ENCODE measurements at places on chromosomes 6 and 20.

DNA sequence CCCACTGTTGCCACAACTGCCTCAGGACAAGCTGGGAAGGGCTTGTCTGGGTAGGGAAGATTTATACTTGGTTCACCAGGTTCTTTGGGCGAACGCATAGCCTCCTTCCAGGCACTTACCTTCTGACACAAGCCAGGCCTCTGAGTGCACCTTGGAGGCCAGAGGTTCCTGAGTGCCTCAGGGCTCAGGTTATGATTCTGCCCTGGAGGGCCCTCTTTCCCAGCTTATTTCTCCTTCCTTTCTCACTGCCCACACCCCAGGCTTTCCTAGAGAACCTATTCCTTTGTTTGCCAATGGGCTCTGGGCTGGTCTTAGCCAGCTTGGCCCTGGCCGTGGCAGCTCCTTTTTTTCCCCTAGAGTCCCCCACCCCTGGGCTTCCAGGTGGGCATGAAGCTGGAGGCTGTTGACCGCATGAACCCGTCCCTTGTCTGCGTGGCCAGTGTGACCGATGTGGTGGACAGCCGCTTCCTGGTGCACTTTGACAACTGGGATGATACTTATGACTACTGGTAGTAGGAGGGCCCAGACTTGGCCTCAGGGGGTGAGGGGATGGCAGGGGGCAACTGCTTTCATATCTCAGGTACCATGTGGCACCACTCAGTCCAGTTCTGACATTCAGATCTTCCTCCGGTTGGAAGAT lies 25.0 kb downstream of the L3MBTL1 start:
- no peak for DNase-seq

- DNase-seq: peak; percentile 95
Observed at GRCh38 chr20:19784511-19785172, 26.6 kb downstream of the RIN2 start.

GRCh38 chr6:157268396-157268795 lies 54.9 kb downstream of the TMEM242 start:
- no peak for DNase-seq

DNA sequence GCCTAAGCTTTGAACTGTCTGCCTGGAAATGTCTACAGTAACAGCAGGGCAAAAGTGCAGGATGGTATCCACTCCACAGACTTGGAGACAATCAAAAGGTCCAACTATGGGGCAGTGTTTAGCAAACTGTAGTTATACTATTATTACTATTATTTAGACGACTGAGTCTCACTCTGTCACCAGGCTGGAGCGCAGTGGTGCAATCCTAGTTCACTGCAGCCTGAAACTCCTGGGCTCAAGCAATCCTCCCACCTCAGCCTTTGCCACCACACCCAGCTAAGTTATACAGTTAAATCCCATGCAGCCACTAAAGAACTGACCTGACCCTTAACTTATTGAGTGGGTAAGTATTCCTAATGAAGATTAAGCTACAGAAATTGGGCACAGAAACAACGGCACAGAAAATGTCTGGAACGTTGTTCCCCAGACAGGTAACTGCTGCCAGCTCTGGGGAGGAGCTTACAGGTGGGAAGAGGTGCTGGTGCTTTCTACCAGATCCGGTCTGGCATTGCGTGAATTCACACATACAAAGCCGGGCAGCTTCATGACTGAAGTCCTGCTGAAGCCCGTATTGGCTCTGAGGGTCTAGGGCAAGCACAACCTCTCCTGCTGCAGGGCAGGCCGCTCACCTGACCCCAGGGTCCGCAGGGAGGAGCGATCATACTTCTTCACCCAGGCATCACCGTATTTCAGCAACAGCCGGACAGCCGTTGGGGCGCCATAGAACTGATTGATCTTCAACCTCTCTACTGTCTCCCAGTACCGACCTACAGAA lies 27.0 kb upstream of the APMAP start:
- DNase-seq: no peak

GRCh38 chr6:169404828-169405227 lies 151.2 kb upstream of the THBS2 start:
- no peak for DNase-seq

- no peak for DNase-seq
Observed at GRCh38 chr6:7922596-7922995, 12.0 kb upstream of the TXNDC5 start.

- no peak for DNase-seq
Observed at GRCh38 chr20:6070829-6071695, 17.2 kb upstream of the LRRN4 start.

- DNase-seq: no peak
Observed at GRCh38 chr6:157911278-157911677, 70.4 kb upstream of the SYNJ2 start.

DNA sequence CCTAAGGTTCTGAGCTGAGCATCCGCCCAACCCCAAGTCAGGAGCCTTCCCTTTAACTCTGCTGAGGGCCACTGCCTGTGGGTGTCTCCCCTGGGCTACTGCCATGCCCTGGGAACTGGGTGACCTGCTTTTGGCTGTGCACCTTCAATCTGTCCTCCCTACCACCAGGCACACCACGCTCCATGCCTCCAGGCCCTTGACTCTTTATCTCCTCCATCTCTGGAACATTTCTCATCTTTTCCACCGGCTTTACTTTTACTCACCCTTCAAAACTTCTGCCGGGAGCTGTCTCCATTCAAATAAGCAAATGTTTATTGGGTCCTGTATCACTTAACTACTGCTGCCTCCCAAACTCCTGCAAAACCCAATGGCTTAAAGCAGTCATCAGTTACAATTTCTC lies 83.3 kb upstream of the NHSL1 start:
- DNase-seq: no peak

GRCh38 chr6:143362192-143362558 lies 88.3 kb downstream of the ADAT2 start:
- DNase-seq: no peak

DNA sequence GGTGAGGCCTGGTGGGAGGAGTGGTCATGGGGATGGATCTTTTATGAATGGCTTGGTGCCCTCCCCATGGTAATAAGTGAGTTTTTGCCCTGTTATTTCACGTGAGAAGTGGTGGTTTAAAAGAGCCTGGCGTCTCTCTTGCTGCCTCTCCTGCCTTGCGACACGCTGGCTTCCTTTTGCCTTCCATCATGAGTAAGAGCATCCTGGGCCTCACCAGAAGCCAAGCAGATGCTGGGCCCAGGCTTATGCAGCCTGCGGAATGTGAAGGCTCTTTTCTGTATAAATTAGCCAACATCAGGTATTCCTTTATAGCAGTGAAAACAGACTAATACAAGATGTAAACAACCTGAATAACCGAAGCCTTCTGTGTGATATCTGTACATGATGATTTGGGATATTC lies 27.6 kb downstream of the VTA1 start:
- no peak for DNase-seq

GRCh38 chr6:22149096-22149495 lies 147.7 kb downstream of the PRL start:
- no peak for DNase-seq

- DNase-seq: no peak
Observed at GRCh38 chr6:3235486-3235885, 8.0 kb upstream of the TUBB2B start.

GRCh38 chr6:85127168-85127498 lies 322.8 kb upstream of the NT5E start:
- DNase-seq: no peak

- DNase-seq: no peak
Observed at GRCh38 chr6:6810727-6811126, 222.2 kb downstream of the LY86 start.

DNA sequence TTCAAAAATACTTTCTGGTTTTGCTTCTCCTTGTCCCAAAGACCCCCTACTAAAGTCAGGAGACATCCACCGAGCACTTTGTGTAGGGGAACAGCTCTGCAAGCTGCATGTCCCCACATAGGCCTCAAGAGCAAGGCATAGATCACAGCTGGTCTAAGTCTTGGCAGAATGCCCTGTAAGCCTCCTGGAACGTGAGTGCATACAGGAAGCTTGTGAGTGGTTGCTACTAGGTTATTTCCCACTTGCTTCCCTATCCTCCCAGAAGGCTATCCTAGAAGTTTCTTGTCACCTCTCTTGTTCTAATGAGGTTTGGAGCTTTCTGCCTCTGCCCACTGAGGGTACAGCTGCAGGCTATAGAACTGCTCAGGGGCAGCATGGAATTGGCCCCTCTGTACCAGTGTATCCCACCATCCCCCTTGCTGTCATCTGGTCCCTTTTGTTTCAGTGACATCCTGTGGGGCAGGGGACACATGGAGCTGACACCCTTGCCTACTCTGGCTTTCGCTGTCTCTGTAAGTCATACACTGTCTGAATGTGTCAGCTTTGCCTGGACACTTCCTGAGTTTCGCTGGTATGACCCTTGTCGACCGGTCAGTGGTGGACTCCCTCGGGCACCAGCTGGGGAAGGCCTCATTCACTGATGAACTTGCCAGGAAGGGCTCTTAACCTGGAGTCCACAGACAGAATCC lies 35.6 kb upstream of the KCNK16 start:
- DNase-seq: no peak

DNA sequence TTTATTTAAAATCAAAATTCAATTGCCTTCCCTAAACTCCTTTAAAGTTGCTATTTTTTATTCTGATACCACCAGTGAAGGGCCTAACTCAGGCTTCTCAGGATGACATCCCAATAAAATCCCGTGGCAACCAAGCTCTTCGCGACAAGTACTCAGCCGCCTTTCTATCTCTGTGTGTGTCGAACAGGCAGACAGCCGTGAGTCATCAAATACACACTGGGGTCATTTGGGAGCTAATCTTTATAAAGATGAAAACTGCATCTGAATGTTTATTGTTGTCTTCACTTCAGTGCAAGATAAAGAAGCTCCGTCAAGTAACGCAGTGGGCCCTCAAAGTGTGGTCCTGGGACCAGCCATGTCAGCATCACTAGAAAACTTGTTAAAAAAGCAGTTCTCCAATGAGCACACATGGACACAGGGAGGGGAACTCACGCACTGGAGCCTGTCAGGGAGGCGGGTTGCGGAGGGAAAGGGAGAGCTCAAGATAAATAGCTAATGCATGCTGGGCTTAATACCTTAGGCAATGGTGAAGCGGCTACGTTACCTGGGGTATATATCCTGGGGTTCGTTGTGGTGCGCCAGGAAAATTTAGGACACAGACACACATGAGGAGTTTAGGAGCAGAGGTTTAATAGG lies 119.3 kb downstream of the RNF144B start:
- DNase-seq: no peak

- DNase-seq: peak; percentile 22
Observed at GRCh38 chr6:138520463-138520862, 21.2 kb upstream of the NHSL1 start.

DNA sequence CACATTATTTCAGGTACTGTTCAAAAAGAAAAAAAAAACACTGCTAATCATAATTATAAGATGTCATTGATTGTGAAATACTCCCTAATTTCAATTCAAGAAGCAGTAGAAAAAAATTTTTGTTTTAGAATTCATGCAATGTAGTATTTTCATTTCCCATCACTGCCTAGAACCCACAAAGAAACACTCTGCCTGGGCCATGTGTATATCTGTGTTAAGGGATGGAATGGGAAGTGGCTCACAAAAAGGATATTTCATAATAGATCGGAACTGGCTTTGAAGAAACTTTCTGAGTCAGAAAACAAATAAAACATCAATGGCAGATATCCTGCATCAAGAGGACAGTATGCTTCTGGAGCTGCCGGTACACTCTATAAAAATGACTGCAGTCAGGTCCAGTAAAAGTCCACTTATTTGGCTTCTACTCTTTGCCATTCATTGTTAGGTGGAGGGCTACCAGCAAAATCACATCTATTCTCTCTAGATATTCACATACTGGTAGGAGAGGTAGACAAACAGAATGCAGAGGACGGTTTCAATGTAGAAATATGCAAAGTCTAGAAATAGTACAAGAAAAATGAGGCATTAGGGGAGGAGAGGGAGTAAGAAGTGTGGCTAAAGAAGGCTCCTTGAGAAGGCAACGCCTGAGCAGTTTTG lies 135.0 kb upstream of the TNFAIP3 start:
- DNase-seq: no peak

GRCh38 chr6:106037060-106037459 lies 49.1 kb upstream of the PRDM1 start:
- no peak for DNase-seq

GRCh38 chr6:164121527-164121926 lies 707.0 kb downstream of the QKI start:
- DNase-seq: no peak

- no peak for DNase-seq
Observed at GRCh38 chr6:40910260-40910893, 128.6 kb downstream of the UNC5CL start.
